Nucleus accumbens (tissue), 56 donors: ENCODE measurements at places on chromosomes 12 and 14.
A peak's percentile ranks its signal among the peaks of the same experiment; 100 is the strongest.

- DNase-seq, result no peak
Measured at GRCh38 chr12:25317553-25317952, 66.8 kb upstream of the KRAS start.

DNA sequence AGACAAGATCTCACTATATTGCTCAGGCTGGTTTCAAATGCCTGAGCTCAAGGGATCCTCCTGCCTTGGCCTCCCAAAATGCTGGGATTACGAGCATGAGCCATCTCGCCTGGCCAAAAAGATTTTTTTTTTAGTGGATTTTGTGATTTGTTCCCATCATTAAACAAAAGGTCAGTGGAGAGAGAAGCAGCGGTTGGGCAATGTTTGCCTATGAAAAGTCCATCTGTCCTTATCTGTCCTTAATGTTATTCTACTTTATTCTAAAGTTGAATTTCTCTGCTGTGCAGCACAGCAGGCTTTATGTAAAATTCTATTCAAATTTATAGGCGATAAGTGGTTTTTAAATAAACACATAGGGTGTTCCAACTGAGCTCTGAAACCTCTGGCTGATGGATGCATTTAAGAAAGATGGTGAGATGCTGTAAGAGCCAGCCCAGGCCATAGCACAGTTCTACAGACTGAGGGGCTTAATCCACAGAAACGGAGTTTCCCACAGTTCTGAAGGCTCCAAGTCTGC lies 18.8 kb downstream of the HCAR2 start:
- DNase-seq, result no peak

DNA sequence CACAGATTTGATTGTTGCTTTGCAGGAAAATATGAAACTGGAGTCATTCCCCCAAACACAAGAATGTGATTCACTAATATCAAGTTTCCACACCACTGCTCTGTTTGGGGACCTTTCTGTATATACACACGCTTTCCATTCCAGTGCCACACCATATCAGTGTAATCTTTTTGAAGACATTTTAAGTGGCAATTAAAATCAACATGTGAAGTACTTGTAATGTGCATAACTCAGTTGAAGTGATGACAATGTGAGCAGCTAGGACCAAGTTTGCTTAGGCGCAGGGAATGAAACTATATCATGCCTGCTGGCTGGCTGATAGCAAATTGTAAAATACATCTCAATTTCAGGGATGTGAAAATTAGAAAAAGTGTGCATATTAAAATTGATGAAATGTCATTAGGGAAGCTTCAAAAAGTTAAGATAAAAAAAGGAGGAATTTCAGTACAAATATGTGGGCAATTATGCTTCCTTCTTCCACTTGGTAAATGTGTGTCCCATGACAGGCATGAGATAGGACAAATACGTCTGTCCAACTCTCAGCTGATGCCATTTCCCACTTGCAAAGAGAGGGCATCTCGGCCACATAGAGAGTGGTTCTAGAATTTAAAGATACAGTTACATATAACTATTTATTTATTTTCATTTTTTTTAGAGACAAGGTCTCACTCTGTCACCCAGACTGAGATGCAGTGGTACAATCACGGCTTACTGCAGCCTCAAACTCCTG lies 43.7 kb downstream of the HSPB8 start:
- no peak for DNase-seq

DNA sequence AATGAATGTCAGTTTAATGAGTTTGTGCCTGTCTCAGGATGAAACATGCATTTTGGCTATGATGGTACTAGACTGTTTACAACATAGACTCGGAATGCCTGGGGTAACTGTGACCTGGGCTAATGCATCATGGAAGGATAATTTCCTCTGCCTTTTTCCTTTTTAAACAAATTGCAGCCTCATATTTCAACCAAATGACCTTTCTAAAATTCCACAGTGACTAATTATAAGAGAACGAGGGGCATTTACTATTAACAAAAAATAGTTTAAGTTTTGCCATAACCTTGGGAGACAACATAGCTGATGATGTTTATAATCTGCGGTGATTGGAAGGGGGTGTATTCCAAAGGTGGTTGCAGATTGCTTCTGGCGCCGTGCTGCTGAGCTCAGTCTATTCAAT lies 1140.5 kb downstream of the GALC start:
- DNase-seq, result no peak

DNA sequence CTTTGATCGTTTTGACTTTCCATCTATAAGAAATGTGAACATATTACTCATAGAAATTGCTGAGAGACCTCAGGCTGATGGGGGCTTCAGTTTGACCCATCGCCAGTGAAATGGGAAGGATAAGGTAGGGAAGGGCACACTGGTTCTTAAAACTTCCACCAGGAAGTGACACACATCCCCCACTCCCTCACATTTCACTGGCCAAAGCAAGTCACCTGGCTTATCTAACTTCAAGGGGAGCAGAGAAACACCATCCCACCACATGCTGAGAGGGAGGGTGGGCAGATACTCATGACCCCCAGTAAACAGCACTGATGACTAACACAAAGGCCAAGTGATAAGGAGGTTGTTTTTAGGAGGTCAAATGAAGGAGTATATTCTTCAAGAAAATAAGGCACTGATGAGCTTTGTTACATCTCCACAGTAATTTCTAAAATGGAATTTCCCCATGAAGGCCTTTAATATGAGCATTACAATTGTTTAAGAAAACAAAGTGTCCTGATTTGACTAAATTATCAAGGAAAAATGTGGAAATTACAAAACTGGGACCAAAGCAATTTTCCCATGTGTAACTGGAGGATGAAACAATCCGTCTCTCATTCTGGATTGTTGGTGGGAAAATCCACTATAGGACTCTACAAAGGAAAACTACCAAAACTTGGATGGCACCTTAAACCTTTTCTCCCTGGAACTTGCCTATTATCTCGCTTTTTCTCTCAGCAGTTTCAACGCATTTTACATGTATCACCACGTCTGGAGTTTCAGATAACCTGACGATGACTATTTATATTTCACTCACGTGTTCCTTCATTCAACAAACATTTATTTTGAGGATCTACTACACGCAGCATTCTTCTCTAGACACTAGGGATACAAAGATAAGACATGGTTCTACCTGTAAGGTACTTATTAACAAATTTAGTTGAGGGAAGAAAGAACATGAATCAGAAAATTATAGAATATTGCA lies 91.8 kb upstream of the EEA1 start:
- DNase-seq, result no peak

- DNase-seq, result no peak
Measured at GRCh38 chr14:93219103-93219726, 12.2 kb downstream of the UBR7 start.

GRCh38 chr14:69153152-69153872 lies 393 bp upstream of the DCAF5 start:
- peak; percentile 43 for DNase-seq

DNA sequence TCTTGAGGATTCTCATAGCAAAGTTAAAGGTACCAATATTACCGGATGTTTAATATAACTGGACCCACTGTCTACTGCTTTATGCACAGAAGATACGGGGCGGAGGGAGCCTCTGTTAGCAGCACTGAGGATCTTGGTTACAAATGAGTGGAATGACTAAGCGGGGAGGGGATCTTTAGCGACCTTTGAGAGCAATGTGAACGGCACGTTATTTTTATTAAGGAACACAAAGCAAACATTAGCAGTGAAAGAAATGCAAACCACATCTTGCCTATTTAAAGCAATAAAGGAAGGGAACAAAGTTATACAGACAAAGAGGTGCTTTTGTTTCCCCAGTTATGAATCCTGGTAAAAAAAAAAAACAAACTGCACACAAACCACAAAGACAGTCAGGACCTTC lies 27.1 kb upstream of the PRMT8 start:
- DNase-seq, result no peak

GRCh38 chr12:13288937-13289652 lies 92.6 kb downstream of the EMP1 start:
- no peak for DNase-seq

DNA sequence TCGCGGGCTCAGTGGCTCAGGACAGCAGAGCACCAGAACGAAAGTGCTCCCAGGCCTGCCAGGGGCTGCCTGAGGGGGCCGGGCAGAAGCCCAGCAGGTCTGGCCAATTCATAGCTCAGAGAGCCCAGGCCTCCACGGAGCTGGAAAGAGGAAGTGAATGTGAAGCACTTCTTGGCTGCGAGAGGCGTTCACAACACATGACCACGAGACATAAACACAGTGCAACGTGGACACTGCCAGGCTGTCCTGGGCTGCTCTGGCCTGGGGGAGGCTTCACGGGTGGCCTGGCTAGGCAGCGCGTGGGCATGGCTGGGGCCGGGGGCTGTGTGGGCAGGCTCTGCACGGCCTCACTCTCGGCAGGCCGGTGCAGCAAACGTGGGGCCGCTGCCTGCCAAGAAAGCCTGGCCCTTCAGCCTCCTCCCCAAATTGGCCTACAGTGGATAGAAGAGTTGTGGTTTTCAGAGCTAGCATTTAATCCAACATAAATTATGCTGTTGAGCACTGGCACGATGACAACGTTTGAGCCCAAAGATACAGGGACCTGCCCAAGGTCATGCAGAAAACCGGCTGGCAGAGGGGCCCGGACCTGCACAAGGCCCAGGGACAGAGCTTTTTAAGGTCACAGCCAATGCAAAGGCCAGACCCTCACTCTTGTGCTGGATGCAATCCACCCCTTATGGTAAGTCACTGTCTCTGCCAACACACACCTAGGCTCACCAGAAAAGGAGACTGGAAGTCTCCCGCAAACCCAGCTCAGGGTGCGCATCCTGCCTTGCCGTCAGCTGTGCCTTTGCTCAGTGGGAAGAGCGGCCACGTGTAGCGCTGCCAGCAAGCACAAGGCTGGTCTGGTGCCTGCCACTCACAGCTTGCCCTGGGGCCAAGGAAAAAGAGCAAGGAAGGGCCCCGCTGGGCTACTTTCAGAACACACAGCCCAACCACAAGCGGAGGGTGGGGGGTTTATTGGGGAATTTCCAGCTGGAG lies 8.6 kb downstream of the SLC25A29 start:
- DNase-seq, result peak; percentile 58

GRCh38 chr12:10389904-10390303 lies at the start of gene KLRK1:
Gene KLRK1 (minus strand): TSS chr12:10390041. CDS start chr12:10388810, 1,231 bp downstream.
- DNase-seq, result no peak

GRCh38 chr12:84685379-84685778 lies 227.2 kb downstream of the SLC6A15 start:
- no peak for DNase-seq

DNA sequence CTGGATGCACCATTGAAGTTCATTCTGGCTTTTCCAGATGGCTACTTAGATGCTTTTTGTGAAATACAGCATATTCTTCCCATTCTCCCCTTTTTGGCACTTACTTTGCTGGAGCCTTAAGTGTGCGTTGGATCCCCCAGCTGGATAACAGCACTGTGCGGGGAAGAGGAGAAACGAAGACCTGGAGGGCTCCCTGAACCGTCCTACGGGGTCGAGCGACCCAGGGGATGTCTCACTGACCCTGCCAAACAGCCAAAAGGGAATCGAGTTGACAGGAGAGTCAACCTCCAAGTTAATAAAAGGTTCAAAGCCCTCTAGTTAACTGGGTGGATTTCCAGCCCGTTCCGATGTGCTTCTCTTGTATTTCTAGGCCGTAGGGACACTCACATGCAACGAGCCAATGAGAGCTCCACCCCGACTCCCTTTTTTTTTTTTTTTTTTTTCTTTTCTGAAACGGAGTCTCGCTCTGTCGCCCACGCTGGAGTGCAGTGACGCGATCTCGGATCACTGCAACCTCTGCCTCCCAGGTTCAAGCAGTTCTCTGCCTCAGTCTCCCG lies 1.0 kb upstream of the CAMKK2 start:
- no peak for DNase-seq

GRCh38 chr12:107328442-107329133 lies 235.2 kb upstream of the CRY1 start:
- DNase-seq, result no peak

GRCh38 chr14:61526405-61527312 lies 168.7 kb upstream of the HIF1A start:
- DNase-seq, result no peak

DNA sequence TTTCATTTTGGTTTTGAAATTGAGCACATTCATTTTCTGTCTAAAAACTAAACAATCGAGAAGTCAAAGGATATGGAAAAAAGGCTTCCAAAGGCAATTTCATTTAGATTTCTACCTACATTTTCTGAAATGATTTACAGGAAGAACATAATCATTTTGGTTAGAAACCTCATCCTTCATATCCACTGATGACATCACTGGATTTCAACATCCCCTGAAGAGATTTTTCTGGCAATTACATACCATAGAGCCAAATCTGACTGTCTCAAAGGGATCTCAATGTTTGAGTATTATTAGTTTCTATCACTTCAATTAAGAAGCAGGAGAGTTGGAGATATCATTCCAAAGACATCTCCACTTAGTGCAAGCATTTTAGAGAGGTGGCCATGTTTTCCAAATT lies 137.8 kb downstream of the TTC7B start:
- no peak for DNase-seq

GRCh38 chr12:111270239-111270638 lies 98.7 kb downstream of the PHETA1 start:
- DNase-seq, result no peak

DNA sequence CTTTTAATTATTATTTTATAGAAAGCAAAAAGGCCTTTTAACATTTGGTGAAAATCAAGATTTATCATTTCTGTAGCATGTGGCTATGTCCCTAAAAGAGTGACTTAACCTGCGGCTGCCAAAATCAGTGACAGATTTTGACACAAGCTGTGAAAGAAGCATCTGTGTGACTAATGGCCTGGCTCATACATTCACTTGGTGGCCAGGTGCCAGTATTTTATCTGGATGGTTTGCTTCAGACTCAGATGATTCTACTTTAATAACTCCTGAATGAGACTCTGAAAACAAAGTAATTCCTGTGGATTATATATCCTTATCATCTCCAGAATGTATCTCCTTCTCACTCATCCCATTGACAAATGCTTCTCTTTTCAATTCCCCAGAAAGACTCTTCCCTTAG lies 103.0 kb downstream of the FSCB start:
- DNase-seq, result no peak

DNA sequence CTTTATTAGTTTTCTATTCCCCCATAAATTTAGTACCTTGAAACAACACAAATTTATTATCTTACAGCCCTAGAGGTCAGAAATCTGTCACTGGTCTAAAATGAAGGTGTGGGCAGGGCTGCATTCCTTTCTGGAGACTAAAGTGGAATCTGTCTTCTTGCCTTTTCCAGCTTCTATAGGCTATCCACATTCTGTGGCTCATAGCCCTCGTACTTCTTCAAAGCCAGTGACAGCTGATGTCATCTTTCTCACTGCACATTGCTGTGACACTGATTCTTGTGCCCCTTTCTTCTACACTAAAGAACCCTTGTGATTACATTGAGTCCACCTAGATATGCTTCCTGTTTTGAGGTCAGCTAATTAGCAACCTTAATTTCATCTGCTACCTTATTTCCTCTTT lies 23.2 kb upstream of the DCN start:
- DNase-seq, result no peak

GRCh38 chr12:96409731-96410130 lies 9.5 kb upstream of the CDK17 start:
- DNase-seq, result no peak
